NCI-H187 (cell line): ENCODE measurements at places on chromosomes 5 and 9.

- DNase-seq, result no peak
These were observed 4.1 kb downstream of the BAG1 start for GRCh38 chr9:33260372-33260771.

- no peak for DNase-seq
These were observed 17.7 kb downstream of the STK10 start for GRCh38 chr5:172170251-172170701.

DNA sequence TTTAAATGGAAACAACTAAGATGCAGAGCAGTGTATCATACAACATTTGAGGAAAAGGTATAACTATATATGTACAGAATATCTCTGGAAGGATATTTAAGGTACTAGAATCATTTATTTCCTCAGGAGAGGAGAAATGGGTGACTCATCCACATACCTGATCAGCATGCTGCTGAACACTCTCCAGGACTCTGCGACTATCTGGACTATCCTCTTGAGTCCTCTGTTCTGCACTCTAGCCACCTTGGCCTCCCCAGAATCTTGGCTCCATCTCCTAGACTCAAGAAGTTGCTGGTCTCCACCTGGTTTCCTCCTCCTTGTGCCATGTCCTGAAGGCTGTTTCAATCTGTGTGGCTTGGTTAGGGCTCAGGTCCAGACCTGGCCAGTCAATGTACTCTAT lies 8.8 kb upstream of the PRDM6 start:
- no peak for DNase-seq

DNA sequence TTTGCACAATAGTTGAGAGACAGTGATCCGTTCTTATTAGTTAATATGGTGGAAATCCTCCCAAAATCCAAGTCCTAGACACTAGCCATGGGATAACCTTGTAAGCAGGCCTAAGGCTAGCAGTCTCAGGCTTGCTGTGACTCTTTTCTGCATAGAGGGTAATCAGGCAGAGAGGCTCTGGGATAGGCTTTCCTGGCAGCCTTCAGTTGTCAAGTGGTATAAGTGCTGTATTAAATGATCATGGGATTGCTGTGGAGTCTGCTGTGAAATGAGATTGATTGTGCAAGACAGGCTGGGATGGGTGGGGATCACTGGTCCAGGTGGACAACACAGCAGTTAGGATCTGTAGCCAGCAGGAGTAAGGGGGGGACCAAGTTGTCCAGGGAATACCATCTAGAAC lies 416.4 kb downstream of the TLE4 start:
- no peak for DNase-seq

DNA sequence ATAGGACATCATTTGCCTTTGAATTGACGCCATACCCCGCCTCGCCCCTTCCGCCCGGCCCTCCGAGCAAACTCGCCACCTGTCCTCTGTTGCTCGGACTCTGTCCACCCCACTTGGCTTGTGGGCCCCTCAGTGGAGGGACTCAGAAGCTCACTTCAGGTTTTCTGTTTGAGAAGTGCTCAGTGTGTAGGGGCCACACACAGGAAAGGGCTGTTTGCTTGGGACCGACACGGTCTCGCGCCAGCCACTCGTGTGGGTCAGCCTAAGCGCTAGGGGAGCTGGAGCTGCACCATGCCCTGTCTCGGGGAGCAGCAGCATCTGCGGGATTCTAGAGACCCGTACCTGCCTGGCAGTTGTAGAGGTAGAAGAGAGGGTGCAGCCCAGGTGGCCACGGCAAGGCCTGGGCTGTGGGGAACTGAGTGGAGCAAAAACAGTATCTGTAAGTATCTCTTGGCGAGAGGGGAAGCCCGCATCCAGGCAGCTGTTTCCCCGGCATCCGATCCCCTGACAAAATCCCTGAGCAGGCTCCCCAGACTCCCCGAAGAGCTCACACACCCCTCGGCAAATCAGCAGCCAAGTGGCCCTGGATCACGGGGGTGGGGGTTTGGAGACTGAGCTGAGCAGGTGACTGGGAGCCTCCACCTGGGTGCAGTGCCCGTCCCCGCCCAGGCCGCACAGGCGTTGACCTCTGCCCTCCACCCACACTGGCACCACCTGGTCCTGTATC lies 52.2 kb downstream of the COL5A1 start:
- no peak for DNase-seq

DNA sequence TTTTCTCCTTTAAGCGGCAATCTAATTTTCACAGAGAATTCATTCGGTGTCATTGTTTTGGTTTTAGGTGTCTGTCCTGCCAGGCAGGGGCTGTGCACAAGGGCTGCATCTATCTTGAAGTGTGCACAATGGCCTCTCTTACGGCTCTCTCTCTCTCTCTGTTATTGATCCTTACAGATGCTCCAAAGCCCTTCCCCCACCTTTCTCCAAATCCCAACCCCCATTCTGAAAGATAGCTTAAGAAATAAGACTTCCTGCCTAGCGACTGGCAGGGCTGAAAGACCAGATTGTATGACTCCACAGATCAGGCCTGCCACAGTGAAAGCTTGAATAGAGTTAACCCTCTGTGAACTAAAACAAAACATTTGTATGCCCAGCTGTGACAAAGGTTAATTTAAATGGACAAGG lies 86.5 kb upstream of the NR5A1 start:
- DNase-seq, result no peak

- no peak for DNase-seq
These were observed 11.3 kb downstream of the MYOZ3 start for GRCh38 chr5:150672237-150672883.

DNA sequence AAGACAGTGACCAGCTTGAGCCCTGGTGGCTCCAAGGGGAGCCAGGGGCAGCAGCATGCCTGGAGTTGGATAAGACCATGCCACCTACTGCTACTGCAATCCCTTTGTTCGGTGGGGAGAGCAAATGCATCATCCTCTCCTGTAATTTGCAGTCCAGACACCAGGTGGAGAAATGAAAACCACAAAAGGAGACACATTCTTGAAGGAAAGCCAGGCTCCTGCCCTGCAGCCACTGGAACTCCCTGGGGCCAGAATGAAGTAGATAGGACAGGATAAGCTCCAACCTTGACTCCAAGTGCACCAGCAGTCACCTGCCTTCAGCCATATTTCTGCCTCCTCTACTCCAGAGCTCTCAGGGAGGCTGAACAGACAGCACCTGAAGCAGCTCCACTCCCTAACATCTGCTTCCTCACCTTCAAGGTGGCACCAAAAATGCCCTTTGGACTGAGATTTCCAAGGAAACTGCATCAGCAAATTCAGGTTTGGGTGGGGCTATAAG lies 65.1 kb upstream of the IQGAP2 start:
- DNase-seq, result no peak

DNA sequence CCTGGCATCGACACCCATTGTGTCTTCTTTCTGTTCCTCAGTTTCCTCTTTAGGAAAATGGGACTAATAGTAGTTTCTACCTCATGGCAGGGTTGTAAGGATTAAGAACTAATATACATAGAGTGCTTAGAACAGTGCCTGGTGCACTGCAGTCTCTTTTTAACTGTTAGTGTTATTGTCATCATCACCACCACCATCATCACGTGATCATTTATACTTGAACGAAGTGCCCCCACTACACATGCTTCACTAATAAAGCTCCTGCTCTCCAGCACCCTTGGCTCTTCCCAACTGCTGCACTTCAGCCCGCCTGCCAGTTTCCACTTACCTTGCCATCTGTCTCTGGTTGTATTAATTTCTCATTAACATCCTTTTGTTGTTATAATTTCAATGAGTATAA lies 35.8 kb upstream of the MAST4 start:
- DNase-seq, result no peak

DNA sequence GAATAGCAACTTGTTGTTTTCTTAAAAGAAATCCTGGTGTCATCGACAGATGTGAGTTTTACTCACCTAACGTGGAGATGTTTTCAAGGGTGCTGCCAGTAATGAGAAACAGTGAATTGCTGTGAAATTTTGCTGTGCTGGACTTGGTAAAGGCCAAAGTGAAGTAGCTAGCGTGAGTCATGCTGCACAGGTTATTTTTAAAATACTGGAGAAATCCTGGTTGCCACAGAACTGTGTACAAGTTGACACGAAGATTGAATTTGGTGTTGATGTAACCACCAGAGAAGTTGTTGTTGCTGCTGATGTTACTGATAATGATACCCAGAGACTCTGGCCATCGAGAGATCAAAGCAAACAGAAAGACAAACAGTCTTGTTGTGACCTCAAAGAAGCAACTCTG lies 187.9 kb upstream of the NFIL3 start:
- no peak for DNase-seq

DNA sequence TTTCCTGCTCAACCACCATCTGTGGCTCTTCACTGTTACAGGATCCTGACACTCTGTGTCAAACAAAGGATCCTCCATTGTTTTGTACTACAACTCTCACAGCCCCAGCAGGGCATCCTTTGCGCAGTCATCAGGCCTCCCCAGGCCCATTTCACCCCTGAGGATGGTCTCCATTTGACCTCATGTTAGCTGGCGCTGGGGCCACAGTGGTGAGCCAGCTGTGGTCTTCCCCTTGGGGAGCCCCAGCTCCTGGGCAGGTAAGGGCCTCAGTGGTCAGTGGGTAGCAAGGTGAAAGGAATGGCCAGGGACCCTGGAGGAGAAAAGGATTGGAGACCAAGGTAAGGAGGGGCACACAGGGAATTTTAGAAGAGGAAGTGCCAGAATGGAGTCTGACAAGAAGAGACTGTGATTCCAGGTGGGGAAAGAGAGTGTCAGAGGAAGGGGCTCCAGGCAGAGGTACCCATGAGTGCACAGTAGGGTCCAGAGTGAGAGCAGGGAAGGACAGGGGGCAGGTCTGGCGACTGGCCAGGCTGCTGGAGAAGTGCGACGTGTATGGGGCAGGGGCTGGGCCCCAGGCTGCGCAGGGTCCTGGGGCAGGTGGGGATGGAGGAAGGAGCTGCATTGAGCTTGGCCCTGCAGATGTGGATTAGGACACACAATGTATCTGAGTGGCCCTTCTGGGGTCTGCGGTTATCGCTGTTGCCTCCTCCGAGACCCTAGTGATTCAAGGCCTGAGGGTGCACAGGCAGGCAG lies 109.9 kb downstream of the PHF2 start:
- no peak for DNase-seq

DNA sequence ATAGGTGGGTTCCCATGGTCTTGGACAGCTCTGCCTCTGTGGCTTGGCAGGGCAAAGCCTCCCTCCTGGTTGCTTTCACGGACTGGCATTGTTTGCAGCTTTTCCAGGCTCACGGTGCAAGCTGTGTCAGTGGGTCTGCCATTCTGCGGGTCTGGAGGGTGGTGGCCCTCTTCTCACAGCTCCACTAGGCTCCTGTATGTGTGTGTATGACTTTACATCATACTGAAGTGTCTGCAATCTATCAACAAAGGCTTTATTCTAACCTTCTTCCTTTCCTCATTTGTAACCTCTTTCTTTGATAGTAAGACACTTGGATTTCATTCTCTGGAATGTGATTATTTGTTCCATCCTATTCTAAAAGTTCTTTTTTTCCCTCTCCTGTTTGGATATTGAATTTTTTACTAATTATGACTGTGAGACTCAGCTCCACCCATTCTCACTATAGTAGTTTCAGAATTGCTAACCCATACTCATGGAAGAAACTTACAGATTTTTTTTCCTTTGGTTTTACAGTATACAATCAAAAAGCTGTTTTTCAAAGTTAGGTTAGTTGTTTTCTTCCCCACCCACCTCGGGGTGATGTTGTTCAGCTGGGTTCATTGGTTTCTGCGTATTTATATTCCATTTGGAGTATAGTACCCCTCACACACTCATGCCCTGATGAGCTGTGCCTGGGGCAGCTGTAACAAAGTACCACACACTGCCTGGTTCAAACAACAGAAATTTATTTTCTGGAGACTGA lies 144.6 kb upstream of the OTULINL start:
- DNase-seq, result no peak

GRCh38 chr5:62828742-62829603 lies 250.4 kb downstream of the LRRC70 start:
- no peak for DNase-seq

DNA sequence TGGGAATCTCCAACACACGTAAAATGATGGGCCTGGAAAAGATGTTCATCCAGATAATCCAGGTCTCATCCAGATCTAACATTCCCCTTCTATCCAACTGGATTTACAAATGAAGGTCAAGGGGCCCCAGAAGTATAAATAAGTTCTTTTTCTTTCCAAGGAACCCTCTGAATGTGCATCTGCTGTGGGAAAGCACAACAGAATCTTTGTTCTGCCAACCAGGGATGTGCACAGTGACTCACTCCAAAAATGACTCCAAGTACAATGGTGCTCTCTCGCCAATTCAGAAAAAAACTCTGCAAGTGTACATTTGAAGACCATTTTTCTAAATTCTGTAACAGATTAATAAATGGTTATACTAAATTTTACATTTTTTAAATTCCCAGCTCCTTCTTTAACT lies 12.4 kb downstream of the RAPGEF6 start:
- no peak for DNase-seq

DNA sequence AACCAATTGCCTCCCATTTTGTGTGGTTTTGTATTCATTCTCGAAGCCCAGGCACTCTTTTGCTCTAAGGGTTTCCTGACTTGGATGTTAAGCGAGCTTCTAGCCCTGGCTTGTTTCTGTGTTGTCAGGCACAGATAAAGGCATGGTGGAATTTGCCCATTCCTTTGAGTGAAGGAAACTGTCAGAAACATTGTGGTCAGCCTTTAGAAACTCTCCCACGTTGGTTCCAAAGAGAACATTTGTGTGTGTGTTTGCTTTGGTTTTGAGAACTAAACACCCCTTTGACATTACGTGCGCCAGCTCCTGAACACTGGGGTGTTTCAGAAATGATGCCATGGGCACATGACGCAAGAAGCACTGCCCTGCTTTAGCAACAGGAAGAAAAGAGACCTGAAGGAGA lies 320.9 kb downstream of the NTRK2 start:
- no peak for DNase-seq

GRCh38 chr5:661891-662750 lies 31.0 kb downstream of the TPPP start:
- no peak for DNase-seq

GRCh38 chr5:440401-441201 lies 2.4 kb upstream of the EXOC3 start:
- no peak for DNase-seq

GRCh38 chr9:71010258-71010657 lies 111.2 kb downstream of the TRPM3 start:
- DNase-seq, result no peak

GRCh38 chr5:141560725-141561483 lies 57.9 kb downstream of the DIAPH1 start:
- DNase-seq, result peak; percentile 85

- no peak for DNase-seq
These were observed 97.2 kb downstream of the SH3TC2 start for GRCh38 chr5:148965511-148966265.

DNA sequence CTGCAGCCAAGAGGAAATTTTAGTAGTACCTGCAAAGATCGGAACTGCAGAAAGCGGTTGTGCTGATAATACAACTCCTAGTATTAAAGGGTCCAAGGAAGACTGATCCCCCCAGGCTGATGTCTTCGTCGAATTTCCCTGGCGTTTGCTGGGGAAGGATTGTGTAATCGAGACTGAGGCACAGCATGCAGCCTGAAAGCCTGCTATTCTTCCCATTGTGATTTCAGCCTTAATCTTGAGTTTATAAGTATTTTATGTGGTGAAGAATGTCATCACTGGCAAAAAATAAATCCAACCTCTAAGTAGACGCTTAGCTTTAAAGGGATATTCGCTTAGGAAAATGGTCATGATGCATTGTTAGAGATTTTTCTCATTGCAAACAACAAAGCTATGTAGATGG lies 21.3 kb upstream of the LMX1B start:
- no peak for DNase-seq

GRCh38 chr5:17384181-17384580 lies 113.8 kb upstream of the TAF11L2 start:
- DNase-seq, result no peak
